ENCODE measurements at places on chromosomes 12 and 14.
A peak's percentile ranks its signal among the peaks of the same experiment; 100 is the strongest.

DNA sequence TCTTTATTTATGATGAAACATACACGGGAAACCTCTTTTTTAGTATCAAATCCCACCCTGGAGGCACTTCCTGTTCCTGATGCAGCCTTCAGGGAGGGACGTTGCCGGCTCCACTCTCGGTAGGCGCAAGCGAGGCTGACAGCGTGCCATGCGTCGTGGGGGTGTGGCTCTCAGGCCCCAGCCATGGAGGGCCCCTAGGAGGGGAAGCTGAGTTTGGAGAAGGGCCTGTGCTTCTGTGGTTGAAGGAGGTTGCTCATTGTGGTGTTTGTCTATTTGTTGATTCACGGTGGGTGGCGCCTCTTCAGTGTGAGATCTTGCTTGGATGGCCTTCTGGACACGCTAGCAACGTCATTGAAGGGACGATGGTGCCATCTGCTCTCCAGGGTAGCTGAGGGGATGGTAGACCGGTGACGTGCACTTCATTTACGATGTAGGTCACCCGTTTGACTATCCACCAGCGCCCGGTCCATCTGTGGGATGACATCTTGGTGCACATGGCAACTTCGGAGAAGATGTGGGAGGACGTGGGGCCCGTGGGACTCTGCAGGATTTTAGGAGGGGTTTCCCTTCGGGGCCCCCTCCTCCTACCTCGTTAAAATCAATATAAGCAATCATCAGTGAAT is 126.3 kb upstream of the RTL1 start:
- no peak for DNase-seq

DNA sequence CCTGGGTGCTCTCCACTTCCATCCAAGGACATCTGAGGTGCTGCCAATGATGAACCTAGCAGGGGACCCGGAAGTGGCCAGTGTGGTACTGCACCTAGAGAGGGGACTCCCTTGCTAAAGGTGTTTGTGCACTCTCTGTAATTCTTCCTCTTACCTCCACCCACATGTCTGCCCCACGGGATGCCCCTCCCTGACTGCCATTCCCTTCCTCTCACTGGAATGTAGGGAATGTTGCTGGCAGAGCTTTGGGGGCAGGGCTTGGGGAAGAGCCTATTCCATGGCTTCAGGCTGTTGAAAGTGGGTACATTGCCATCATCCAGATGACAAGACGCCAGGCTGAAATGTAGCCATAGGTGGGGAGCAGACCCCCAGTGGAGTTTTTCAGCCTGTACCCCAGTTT is 153.2 kb downstream of the SMOC1 start:
- no peak for DNase-seq

DNA sequence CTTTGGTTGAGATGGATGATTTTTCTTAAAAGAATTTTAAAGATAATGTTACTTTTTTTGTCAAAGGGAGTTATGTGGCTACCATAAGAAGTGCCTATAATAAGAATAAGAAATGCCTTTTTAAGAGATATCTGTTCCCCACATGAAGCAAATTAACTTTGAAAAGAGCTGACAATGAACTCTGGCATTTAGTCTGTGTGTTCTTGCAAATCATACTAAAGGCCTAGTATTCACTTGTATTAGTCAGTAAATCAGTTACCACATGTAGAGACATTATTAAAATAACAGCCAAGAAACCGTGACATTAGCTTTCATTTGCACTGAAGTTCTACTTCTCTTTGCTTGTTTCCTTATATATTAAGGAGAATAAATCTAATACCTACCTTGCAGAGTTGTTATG is 296.3 kb downstream of the CCDC91 start:
- DNase-seq: no peak

DNA sequence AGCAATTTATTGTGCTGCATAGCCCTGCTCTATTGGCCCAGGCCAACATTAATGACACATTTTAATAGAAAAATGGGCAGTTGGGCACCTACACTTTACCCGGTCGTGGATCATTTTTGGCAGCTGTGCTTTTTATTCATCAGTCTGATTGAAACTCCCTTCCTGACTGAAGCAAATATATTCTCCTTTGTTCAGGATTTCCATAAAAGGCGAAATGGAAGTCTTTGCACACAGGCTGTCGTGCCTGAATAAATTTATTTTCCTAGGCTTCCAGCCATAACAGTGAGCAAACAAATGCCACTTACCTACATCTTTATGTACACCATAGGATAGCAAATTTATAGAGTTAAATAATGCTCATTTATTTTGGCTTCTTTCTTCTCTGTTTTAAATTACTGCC is 480.7 kb upstream of the DCN start:
- no peak for DNase-seq

GRCh38 chr12:123076604-123077297 is 74.1 kb downstream of the PITPNM2 start:
- DNase-seq: no peak

- peak; percentile 18 for DNase-seq
These were observed 62.6 kb upstream of the VASH1 start for GRCh38 chr14:76698631-76699030.

GRCh38 chr14:20980906-20981305 is 8.9 kb upstream of the METTL17 start:
- no peak for DNase-seq

- no peak for DNase-seq
These were observed 248.9 kb upstream of the TMEM132C start for GRCh38 chr12:128018067-128018466.

DNA sequence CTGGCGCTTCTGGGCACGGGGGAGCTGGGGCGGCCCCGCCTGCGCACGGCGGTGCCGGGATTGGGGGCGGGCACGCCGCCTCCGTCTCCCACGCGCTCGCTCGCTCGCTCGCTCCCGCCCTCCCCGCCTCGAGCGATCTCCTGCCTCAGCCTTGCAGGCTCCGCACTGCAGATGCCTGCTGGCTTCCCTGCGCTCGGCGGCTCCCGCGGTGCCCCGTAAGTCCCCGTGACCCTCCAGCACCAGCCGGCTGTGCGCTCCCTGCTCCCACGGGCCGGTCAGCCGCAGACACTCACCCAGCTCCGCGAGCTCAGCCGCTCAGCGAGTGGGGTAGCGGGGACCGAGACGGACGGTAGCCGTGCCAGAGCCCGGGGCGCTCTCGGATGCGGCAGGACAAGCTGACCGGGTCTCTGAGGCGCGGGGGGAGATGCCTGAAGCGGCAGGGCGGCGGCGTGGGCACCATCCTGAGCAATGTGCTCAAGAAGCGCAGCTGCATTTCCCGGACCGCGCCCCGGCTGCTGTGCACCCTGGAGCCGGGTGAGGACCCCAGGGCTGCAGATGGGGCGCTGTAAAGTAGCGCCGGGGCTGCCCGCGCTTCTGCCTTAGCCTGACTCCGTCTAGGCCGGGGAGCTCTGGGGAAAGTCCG is at the start of gene TBC1D30:
TBC1D30 (plus strand) TSS at position 148 of the 643 bp plus-strand sequence; CDS start at position 381, 233 bp downstream.
- DNase-seq: no peak

GRCh38 chr12:27705263-27705662 is 5.4 kb upstream of the MRPS35 start:
- no peak for DNase-seq

GRCh38 chr12:61161961-61162360 is 1098.2 kb upstream of the USP15 start:
- no peak for DNase-seq

GRCh38 chr12:98422812-98423211 is 92.6 kb upstream of the TMPO start:
- no peak for DNase-seq

DNA sequence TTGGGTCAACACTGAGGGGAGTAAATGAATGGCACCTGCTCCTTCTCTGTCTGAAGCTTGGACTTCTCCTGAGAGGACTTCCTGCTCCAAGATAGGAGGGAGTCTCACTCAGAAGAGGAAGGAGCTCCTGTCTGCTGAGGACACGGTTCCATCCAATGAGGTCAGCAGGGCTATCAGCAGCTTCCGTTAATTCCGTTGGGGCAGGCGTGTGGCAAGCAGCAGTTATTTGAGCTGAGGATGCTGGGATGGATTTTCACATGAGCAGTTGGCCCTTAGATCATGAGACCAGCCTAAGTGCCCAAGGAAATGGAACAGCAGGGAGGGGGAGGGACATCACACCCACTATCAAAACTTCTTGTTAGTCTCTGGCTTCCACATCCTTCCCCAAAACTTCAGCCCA is 159.0 kb upstream of the PZP start:
- DNase-seq: peak; percentile 30

- no peak for DNase-seq
These were observed 154.9 kb upstream of the ATP2B1 start for GRCh38 chr12:89863493-89863938.
